ENCODE measurements at places on chromosomes 7 and 10.

DNA sequence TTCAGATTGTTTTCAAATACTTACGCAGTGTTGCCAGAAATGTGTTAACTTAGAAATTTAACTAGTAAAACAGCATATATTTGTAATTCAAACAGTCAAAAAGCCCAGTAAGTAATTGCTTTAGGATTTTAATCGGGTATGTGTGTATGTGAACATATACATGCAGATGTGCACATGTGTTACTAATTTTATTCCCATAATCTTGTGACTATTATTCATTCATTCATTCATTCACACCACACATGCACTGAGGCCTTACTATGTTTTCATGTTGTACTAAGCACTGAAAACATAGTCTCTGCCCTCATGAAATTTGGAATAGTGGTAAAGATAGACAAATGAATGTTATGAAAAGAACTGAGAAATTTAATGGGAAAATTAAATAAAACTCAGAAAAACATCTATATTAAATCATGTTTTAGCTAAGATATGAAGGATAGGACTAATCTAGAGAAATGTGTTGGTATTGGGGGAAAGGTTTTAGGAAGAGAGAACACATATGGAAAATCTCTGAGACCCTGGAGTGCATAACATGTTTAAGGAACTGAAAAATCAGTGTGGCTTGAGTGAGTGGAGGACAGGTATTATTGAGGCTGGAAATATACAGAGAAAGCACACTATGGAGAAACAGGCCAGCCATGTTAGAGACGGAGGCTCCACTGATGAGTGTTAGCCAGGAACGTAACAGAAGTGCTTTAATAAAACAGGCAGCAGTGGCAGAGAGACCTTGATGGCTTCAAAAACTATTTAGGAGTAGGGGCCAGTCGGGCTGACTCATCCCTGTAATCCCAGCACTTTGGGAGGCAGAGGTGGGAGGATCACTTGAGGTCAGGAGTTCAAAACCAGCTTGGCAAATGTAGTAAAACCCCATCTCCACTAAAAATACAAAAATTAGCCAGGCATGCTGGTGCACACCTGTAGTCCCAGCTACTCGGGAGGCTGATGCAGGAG, 80.3 kb downstream of the HDAC9 start:
- DNase-seq: no peak

DNA sequence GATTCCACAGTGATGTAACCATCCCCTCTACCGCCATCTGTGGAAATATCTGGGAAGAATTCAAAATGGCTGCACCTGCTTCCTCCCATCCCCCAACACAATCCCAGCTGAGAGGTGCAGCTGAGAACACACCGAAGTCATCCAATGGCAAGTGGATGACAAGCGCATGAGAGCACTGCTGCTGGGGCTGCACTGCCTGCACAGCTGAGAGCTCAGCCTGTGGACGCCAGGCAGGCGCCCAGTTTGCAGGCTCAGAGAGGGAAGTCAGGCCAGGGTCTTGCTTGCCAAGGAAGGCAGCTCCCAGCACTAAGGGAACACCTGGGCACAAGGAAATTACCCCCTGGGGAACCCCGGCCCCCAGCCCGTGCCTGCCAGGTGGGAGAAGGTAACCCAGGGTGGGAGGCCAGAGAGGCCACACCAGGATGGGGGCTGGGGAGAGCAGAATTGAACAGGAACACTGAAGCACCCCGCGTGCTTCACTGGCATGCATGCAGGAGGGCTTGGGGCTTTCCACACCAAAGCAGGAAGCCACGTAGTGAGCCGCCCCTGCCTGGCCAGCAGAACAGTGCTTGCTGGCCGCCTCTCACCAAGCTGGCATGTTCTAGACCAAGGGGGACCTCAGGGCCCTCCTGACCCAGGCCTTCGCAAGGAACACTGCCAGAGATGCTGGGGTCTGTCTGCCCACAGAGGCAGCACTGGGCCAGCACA, 46.2 kb downstream of the FAM53B start:
- no peak for DNase-seq

- no peak for DNase-seq
Measured at GRCh38 chr7:80136261-80137055, 1.8 kb downstream of the GNAI1 start.

GRCh38 chr7:54992871-54993475, 25.8 kb upstream of the EGFR start:
- no peak for DNase-seq

- no peak for DNase-seq
Measured at GRCh38 chr7:14635955-14636354, 266.6 kb downstream of the DGKB start.

DNA sequence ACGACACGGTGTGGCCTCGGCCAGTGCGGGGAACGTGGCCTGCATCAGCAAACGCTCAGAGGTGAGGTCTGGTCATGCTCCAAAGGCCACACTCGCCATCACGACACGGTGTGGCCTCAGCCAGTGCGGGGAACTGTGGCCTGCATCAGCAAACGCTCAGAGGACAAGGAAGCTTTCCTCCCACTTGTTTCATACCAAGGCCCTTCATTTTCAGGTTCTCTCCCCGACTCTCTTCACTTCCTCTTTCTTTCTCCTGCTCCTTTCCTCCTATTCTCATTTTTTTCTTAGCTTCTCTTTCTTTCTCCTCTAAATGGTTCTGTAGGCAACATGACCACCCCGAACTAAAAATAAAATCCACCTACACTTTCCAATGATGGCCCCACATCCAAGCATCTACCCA, 384.4 kb upstream of the SHH start:
- DNase-seq: no peak

GRCh38 chr7:81175275-81175940, 256.6 kb upstream of the SEMA3C start:
- DNase-seq: no peak

DNA sequence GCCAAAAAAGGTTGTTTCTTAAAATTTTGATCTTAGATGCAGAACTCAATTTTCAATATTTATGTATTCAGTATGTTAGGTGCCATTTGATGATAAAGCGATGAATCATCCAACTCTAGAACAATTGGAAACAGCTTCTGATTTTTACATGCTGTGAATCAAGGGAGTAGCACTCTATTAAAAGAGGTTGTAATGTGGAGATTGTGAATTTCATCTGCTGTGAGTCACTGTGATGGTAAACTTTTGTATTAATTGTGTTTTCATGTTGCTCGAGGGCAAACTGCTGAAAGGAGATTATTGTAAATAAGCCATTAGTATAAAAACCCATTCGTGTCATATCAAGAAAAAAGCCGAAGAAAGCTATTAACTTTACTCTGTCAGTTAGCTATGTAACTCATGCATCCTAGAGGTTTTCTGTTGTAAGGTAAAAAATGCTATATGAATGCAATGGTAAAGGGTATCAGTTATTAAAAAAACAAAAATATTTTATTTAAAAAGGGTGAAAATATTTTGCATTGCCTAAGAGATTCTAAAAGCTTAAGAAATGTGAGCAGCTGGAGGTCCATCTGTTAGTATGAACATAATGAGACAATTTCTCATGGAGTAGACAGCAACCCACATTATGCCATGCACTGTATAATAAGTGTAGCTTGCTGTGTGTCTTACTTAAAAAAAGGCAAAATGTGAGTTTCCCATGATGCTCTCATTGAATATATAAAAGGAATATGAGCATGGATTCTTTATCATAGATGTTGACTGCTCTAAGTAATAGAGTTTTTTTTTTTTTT, 511.0 kb upstream of the PCDH15 start:
- peak; percentile 6 for DNase-seq

DNA sequence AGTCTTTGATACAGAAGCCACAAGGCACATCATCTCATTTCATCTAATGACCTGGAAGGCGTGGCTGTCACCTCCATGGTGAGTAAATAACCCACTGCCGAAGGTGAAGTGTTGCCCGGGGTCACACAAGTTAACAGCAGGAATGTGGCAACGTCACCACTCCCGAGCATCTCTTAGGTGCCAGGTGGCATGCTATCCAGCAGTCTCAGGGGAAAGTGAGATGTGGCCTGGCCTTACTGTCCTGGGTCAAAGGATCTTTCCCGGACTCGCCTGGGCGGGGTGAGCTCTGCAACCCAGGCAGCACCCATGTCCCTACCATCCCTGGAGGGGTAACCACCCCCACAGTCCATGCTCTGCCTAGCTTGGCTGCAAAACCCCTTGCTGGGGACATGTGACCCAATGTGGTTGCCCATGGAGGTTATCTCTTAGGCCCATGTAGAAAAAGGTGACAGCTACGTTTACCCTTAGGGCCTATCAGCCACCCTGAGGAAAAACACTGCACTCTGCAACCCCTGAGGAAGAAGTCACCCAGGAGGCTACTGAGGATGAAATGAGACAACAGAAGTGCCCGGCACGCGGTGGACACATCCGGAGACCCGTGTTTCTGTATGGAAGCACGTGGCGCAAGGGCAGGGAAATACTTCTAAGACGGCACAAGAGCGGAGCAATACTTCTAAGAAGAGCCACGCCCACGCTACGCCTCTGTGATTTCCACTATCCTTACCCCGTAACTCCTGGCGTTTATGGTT, 52.0 kb downstream of the BAIAP2L1 start:
- no peak for DNase-seq

DNA sequence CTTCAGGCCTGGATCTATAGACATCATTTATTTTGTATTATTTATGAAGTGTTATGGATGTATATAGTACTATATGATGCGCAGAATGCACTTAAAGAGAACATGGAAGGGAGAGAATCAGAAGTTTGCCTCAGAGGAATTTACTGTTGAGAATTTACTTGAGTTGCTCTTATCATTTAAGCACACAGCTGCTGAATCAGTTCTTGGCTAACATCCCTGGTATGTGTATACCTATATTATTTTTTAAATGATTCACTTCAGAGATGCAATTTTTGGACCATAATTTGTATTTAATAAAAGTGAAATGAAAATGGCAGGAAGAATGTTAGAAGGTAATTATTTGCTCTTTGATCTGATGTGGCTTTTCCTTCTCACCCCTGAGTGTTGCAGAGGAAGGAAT, 191.6 kb downstream of the BICC1 start:
- DNase-seq: no peak

GRCh38 chr10:91630625-91631024, 2.2 kb downstream of the PPP1R3C start:
- DNase-seq: no peak

DNA sequence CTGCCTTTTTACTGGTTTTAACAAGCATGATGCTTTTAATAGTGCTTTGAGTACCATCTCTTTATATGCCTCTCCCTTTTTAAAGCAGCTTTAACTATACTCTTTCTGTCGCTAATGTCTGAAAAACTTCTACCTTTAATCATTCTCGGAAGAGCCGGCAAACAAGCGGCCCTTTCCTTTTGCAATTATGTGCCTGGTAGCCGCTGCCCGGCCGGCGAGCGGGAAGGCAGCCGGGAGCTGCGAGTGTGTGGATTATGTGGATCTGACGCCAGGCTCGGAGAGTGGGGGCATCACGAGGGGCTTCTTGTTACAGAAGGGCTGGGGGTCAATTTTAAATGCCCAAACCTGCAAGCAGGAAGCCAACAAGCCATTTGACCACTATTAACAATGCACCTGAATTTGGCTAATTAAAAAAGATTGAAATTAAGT, 120.9 kb downstream of the BUB3 start:
- DNase-seq: no peak

Measured in hippocampal formation (tissue), 2 donors.